NK-92 treated with Interleukin-12 subunit alpha and Interleukin-12 subunit beta, amount 100 ng/mL, for 24 hours (cell line): ENCODE measurements at places on chromosomes 12 and 14.

DNA sequence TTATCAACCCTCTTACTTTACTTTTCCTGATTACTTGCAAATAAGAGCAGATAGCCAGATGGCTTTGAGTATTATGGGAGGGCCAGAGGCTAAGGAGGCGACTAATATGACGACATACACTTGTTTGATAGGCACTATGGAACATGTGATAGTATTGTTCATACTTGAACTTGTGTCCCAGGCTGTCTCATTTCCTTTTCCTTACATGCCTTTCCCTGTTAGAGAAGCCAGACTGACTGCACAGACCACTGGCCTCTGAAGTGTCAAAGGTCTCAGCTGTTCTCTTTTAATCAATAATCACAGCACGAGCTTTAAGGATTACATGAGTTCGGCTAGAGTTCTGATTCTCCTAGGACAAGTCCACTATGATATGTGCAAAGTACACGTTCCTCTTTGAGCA, 326.0 kb downstream of the PRKD1 start:
- no peak for DNase-seq

- DNase-seq = no peak
Observed at GRCh38 chr14:69317102-69317755, 57.3 kb downstream of the GALNT16 start.

DNA sequence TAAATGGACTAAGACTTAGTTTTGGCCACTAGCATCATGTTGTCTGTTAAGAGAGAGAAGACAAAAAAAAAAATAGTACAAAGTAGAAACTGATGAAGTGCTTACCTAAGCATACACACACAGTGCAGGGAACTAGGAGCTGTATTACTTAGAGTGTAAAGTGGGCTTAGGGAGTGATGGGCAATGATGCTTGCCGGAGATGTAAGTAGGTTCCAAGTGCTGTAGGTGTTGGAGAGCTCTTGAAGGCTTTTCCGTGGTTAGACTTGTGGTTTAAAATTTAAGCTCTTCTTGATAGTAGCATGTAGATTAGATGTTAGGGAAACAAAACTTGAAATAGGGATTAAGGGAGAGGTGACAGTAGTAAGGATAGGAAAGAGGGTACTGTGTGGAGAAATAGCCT, 34.7 kb downstream of the MIA2 start:
- no peak for DNase-seq

- DNase-seq = no peak
Observed at GRCh38 chr12:65156366-65156841, 13.0 kb upstream of the LEMD3 start.

- DNase-seq = no peak
Observed at GRCh38 chr14:105847400-105847799, 321.0 kb downstream of the TMEM121 start.

- no peak for DNase-seq
Observed at GRCh38 chr12:66217342-66217917, 28.4 kb downstream of the IRAK3 start.

DNA sequence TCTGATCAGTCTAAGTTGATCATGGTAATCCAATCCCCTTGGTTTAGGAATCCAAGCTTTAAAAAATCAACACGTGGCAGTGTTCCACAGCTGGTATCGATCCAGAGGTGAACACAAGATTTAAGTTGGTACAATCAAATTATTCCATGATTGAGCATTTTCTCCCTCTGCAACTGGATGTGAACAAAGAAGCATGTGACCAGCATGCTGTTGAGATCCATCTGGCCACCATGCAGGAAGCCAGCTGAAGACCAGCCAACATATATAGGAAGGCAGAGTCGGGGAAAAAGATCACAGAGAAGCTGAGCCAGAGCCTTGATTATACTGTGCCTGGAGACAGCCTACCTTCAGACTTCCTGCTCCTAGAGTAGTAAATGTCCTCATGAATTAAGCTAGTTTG, 158.3 kb downstream of the SEC23A start:
- DNase-seq = no peak

GRCh38 chr14:100408350-100409002, 85.3 kb downstream of the SLC25A47 start:
- DNase-seq = no peak

- no peak for DNase-seq
Observed at GRCh38 chr12:65695113-65695865, 129.0 kb upstream of the HMGA2 start.

DNA sequence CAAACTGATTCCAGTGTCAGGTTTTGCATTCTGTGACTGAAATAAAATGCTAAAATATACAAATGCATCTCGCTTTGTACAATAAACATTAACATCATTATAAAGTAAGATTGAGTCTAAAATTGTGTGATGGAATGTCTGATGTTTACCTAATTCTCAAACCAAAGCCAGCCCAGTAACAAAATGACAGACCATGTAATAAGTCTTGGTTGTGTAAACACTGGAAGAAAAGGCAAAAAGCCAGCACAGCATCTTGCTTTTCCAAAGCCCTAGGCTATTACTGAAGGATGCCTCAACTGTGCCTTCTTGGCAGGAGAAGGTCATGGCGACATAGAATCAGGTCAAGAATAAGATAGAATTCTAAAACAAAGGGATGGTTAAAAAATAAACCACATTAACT, 169.6 kb downstream of the EGLN3 start:
- no peak for DNase-seq

DNA sequence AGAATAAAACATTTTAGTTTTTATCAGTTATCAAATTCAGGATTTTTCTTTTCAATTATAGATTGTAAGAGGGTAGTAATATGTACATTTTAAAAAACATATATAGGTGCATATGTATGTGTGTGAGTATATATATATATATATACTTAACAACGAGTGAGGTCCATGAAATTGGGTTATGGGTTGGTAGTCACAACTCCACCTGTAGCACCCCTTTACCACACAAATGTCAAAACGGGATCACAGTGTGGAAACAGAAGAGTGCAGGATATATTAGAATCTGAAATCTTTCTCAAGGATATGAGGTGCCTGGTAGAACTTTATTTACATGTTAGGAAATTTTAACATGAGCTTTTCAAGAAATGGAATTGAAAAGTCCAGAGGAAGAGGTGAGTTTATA, 31.3 kb downstream of the MIA2 start:
- DNase-seq = no peak

- DNase-seq = no peak
Observed at GRCh38 chr12:91316161-91316906, 133.7 kb upstream of the DCN start.

- DNase-seq = no peak
Observed at GRCh38 chr14:101031186-101031585, 127.7 kb upstream of the RTL1 start.

- no peak for DNase-seq
Observed at GRCh38 chr14:42070031-42070430, 463.4 kb downstream of the LRFN5 start.

- DNase-seq = peak; percentile 76
Observed at GRCh38 chr14:65412856-65413738, 567 bp downstream of the FUT8 start.

GRCh38 chr14:88422919-88423650, 37.6 kb downstream of the SPATA7 start:
- DNase-seq = no peak

DNA sequence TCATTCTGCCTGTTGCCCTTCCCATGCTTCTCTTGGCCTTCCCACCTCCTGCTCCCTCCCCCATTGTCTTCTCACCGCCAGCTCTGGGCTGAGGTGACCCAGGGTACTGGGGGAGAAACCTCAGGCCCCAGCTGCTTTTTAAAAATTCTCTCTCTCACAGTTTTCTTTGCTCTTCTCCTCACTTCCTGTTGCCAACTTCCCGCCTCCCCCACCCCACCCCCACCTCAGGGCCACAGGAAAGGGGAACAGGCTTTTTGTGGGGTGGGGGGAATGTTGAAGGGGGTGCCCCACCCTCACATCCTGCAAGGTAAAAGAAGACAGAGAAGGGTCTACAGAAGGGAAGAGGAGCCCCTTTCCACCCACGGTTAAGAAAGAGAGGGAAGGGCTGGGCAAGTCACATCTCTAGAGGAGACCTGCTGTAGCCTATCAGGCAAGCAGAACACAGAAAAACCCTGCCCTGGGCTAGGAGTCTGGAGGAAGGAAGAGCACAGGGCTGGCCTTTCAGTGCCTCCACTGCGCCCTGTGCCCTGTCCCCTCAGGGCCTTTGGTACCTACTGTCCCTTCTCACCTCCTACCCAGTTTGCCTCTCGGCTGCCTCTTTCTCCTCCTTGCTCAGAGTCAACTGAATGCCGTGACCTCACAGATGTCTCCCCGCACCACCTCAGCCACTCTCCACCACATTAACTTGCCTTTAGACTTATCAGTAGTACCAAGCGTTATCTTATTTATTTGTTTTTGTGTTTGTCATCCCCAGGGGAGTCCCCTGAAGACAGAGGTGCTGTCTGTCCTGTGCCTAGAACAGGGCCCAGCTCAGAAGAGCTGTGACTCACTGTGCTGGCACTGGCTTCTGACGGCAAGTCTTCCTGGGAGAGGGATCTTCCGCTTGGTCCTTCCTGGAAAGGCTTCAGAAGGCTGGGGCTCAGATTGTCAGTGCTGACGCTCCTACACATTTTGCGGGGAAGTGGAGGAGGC, 1.7 kb downstream of the ARHGAP9 start:
- DNase-seq = peak; percentile 35

- DNase-seq = no peak
Observed at GRCh38 chr14:74563233-74563585, 48.8 kb downstream of the LTBP2 start.

DNA sequence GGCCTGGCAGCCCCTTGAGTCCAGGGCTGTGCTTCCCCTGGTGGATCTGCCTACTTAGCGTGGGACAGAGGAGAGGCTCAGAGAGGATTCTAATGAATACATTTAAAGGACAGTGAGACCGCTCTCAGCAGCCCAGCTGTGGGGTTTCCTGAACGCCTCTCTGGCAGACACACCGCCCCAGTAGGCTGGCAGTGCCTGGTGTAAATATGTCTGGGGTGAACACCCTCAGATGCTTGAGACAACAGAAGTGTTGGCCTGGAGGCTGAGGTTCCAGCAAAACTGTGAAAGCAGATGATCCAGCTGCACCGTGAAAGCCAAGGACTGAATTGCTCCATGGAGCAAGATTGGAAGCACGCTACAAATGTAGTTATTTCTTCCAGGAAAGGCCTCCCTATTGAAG, 55.1 kb downstream of the LRRC74A start:
- DNase-seq = no peak

- no peak for DNase-seq
Observed at GRCh38 chr12:47039079-47039478, 40.3 kb upstream of the PCED1B start.

DNA sequence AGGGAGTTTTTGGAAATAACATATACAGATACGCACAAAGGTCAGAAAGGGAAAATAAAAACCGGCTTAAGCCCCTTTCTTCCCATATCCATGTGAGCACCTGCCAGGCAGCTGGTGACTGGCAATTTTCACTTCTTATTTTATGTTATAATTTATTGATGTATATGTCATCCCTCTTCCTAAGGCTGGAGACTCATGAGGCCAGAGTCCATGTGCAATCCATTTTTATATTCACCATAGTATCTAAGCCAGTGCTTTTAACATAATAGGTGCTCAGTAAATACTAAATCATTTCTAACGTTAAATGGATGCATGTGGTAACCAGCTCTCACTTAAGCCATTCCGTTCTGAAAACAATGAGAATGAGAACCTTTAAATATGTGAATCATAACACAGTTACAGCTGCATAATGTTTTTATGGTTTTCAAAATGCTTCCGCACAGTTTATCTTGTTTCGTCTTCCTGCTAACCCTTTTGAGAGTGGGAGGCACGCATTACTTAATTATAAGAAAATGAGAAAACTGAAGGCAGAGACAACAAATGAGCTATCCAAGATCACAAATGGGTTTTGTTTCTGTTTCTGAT, 178.3 kb downstream of the CACNA1C start:
- DNase-seq = no peak

DNA sequence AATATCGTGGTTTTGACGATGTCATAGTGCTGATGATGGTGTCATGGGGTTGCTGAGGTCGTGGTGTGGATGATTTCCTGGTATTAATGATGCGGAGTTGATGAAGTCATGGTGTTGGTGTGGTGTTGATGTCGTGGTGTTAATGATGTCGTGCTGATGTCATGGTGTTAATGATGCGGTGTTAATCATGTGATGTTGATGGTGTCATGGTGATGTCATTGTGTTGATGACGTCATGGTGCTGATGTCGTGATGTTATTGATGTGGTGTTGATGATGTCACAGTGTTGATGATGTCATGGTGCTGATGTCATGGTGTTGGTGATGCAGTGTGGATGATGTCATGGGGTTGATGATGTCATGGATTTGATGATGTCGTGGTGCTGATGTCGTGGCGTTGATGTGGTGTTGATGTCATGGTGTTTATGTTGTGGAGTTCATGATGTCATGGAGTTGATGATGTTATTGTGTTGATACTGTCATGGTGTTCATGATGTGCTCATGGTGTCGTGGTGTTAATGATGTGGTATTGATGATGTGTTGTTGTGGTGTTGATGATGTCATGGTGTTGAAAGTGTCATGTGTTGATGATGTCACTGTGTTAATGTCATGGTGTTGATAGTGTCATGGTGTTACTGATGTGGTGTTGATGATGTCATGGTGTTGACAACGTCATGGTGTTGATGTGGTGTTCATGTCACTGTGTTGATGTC, 48.5 kb upstream of the RIMBP2 start:
- DNase-seq = no peak

DNA sequence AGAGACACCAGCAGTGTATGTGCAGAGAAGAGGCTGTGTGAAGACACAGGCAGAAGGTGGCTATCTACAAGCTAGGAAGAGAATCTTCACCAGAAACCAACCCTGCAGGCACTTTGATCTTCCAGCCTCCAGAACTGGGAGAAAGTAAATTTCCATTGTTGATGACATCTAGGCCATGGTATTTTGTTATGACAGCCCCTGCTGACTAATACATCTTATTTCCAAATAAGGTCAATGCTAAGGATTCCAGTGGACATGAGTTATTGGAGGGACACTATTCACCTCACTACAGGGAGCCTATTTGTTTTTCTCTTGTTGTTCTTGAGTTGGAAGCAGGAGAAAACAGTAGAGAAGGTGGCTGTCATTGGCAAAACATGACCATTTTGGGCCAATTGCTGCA, 88.5 kb upstream of the RIN3 start:
- no peak for DNase-seq

DNA sequence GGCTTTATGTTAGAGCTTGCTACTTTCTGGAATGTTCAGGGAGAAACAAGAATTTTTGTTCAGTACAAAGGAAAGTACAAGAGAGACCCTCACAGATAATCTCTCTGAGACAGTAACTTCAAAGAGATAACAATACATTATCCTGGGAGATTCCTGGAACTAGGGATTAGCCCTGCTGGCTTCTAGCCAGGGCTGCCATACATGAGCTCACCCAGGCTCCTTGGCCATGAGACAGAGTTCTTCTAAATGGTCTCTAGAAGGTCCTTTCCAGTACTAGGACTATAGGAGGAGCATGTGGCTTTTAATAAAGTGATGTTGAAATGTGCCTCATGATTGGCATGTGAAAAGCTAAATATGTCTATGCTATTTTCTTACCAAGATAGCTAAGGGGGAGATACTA, 342.5 kb downstream of the EMP1 start:
- no peak for DNase-seq

- no peak for DNase-seq
Observed at GRCh38 chr12:119201789-119202543, 23.2 kb downstream of the HSPB8 start.

GRCh38 chr12:72100854-72101253, 162.2 kb downstream of the TPH2 start:
- no peak for DNase-seq
